GM23338 (cell line): ENCODE measurements at places on chromosomes 11 and 22. TPM values are rescaled to one million over a fixed set of nuclear protein-coding genes. Genes with fewer than 3 reads are reported as not detected.

DNA sequence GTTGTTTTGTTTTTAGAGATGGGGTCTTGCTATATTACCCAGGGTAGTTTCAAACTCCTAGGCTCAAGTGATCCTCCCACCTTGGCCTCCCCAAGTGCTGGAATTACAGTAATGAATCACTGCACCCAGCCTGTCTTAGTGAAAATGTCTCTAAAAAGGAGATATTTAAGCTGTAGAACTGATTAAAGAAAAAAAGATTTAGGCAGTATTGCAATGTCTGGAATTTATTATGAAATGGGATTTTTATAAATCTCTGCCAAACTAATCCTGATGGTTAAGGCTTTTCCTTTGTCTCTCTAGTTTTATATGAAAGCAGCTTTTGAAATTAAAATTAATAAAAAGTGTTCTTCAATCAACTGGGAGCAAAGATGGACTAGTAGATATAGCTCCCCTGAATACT, 2.1 kb downstream of the PLAAT3 start:
- no peak for DNase-seq

DNA sequence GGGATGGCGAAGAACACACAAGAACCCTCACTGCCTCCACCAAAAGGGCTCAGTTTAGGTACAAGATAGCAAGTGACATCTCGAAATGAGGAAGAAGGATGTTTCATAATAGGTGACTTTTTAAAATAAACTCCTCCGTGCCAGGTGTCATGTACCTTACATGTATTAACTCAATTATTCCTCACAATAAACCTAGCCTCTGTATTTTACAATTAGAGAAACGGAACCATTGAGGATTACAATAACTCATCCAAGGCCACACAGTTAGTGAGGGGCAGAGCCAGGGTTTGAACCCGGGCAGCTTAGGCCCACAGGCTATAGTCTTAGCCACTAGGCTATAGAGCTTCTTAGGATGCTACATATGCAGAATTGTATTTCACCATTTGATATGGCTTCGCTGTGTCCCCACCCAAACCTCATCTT, 965 bp upstream of the PAMR1 start:
- peak; percentile 59 for DNase-seq

Gene GSTT2B
- total RNA-seq = 5.7 TPM in 2 replicates

Gene DUSP18
- total RNA-seq = 1.5 and 2.7 TPM in 2 replicates

Gene POU2AF3
- 2.7 and 5.2 TPM in 2 replicates for total RNA-seq
